ENCODE measurements at places on chromosomes 16 and 17. TPM values are rescaled to one million over a fixed set of nuclear protein-coding genes. Genes with fewer than 3 reads are reported as not detected.

DNA sequence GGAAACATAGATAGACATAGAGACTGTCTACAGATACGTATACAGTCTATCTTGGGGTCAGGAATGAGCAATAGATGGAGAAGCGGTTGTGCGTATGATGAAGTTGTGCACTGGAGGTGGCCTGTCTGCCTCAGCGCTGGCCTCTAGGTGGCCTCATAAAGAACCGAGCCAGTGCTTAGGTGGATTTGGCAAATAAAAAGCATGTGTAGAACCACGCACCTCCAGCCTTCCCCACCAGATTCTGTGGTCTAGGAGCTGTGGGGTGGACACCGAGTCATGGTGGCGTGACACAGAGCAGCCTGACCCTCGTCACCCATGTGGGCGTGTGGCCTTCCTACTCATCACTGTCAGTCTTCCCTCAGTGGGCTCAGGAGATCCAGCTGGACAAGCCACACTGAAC is 34.0 kb downstream of the PGS1 start:
- DNase-seq, result no peak

The LGALS9B gene
- total RNA-seq, result not detected

- peak; percentile 55 for DNase-seq
Measured at GRCh38 chr17:15999974-16000827, 577 bp downstream of the TTC19 start.

DNA sequence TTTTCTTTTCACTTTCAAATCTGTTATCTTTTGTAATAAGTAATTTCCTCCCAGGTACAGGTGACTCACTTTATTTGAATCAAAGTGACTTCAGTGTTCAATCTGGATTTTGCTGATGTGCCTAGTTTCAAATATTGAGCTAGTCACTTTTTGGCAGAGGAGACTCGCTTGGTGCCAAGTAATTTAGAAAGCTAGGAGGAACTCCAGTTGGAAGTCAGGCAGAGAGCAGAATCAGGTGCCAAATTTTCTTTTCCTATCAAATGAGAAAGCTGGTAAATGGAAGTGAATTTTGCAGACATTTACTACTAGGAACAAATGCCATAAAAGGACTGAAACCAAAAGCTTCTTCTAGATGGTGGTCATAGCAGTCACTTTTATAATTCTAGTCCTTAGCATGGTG is 656.0 kb upstream of the KIF2B start:
- no peak for DNase-seq

- DNase-seq, result no peak
Measured at GRCh38 chr16:68781784-68782183, 44.7 kb downstream of the CDH1 start.

The HP gene
- not detected for total RNA-seq
